ENCODE measurements at places on chromosomes 5 and 9.

- DNase-seq: no peak
Observed at GRCh38 chr5:81188962-81189361, 44.2 kb upstream of the CKMT2 start.

DNA sequence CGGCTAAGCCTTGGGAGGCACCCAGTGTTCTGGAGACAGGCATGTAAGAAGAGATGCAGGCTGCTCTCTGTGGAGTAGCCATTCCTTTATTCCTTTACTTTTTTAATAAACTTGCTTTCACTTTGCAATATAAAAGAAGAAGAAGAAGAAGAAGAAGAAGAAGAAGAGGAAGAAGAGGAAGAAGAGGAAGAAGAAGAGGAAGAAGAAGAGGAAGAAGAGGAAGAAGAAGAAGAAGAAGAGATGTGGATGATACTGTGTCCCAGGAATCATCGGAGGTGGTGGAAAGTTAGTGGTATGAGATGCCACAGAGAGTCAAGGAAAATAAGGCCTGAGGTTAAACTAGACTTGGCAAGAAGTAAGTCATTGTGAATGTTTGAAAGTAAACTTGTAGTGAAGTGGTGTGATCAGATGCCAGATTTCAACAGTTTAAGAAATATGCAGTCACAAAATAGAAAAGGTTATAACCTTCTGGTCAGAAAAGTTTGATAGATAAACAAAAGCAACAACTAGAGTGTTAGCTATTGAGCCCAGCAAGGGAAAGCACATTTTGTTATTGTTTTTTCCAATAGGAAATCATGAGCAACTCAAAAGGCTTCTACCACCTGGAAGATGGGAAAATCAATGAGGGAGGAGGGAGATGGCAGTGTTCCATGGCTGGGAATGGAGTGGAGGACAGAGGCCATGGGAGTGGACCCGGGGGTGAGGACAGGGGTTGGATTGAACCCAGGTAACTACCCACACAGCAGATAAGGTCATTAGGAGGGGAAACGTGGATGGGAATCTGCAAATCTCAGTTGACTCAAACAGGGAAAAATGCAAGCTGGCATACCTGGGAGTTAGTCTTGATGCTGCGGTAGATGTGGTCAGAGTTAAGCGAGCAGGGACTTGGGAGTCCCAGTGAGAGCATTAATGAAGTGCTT, 16.8 kb downstream of the AOPEP start:
- DNase-seq: no peak

DNA sequence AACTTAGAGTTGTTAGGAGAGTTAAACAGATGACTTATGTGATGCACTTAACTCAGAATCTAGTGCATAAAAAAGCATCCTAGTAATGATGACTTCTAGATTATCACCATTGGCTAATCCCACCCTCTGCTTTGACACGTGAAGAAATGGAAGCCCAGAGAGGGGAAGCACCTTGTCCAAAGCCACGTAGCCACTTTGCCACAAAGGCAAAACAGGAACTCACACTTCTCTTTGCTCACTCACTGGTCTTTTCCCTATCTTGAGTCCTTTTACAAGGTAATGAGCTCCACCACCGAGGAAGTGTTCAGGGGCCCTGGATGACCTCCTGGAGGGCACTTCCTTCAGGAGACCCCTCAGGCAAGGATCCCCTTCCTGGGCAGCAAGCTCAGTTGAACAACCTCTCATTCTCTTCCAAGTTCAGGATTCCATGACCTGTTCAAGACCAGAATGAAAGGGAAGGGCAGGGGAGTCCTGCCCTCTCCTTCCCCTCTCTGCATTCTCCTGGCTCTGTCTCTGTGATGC, 89.7 kb downstream of the HRH2 start:
- no peak for DNase-seq

DNA sequence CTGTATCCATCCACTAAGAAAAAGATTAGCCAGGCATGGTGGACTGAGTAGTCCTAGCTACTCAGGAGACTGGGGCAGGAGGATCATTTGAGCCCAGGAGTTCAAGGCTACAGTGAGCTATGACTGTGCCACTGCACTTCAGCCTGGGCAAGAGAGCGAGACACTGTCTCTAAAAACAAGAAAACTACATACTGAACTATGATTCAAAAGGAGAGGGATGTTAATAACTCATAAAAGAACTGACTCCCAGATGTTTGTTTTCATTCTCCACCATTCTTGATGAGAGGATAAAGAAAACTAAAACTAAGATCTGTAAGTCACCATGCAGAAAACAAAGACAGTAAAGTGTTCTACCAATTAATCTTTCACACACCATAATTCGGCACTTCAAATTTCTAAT, 53.5 kb downstream of the AUH start:
- DNase-seq: no peak

DNA sequence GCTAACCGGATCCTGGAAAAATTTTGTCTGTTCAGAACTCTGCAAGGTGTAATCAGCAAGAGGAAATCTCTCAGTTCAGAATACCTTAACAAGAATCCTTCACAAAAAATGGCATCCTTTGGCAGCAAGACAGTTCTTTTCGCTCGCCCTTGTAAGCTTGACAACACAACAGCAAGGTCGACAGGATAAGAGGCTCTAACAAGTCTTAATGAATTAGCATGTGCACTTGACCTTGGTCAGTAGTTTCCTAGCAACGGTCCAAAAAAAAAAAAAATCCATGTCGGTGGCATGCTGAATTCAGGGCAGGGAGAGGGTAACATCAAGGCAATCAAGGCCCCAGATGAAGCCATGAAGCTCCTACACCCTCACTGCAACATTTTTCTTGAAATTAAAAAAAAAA, 172.8 kb downstream of the APBA1 start:
- no peak for DNase-seq

GRCh38 chr9:33465096-33465495, 8.6 kb downstream of the NOL6 start:
- no peak for DNase-seq

DNA sequence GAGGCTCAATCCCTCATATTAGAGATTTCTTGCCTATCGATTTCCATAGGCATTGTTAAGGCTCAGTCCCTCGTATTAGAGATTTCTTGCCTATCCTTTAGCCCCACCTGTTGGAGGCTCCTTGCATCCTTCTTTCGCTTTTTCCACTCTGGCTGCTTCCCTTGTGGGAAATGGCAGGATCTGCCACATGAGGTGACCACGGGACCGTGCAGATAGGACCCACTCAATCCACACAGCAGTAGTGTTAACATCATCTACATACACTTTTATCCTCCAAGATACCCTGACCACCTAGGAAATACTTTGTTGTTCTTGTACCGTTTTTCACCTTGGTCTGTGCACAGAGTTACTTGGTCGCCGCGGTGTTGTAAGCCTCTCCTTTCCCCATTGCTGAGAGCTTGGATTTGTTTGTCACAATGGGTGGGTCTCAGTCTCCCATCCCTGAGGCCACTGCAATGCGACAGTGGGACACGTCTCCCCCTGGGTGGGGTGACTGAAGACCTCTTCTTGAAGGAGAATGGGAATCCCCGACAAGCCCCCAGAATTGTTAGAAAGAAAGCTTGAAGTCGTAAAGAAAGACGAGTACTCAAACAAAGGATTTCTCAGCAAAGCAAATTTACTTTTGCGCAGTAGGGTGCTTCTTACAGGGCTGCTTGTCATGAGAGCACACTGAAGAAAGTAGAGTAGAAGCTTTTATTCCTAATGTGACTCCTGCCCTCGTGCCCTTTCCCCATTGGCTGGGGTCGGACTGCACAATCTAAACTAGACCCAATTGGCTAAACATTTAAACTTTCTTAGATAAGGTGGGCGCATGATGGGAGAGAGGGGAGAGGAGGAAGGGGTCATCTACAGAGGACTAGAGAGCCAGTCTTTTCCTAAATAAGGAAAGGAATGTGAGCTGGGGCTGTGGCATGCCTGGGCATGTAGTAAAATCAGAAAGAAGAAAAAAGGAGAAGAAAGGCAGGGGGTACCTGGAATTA, 19.8 kb downstream of the IFT74 start:
- DNase-seq: peak; percentile 53

GRCh38 chr5:32458880-32459495, 14.4 kb upstream of the ZFR start:
- DNase-seq: no peak

Data from HT1080 (cell line).